Lower lobe of right lung (tissue), 2 donors: ENCODE measurements at places on chromosomes 3 and 15. TPM values are rescaled to one million over a fixed set of nuclear protein-coding genes. Genes with fewer than 3 reads are reported as not detected.
A peak's percentile ranks its signal among the peaks of the same experiment; 100 is the strongest.

The RTP3 gene
- total RNA-seq, result not detected

The LMAN1L gene
- total RNA-seq, result not detected

The P3H2 gene
- 61.9 TPM for total RNA-seq

- DNase-seq, result no peak
- no peaks in the 10 kb centered on the region for H3K27me3 ChIP-seq
- no peak overlapping the region for H3K4me3 ChIP-seq
- H3K27ac ChIP-seq, result no peak overlapping the region
- H3K4me1 ChIP-seq, result peaks cover 3% of the 10 kb centered on the region
Measured at GRCh38 chr15:67510597-67511190, 10.2 kb upstream of the C15orf61 start.

The ST8SIA2 gene
- total RNA-seq, result not detected

DNA sequence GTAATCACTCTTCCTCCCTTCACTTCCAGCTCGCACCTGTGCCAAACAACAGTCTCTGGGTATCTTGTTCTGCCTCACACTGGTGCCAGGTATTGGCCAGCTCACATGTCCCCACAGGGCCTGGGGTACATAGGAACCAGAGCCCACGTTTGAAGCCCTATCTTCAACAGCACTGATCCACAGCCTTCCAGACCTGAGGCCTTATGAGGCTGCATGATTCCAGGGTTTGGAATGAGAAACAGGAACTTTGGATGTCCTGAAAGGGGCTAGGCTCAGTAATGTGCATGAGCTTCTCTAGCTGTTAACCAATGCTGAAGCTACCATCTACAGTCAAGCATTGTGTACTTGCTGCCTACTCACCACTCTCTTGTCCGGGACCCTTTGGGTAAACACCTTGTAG, 92.4 kb downstream of the GPR156 start:
- no peaks in the 10 kb centered on the region for H3K36me3 ChIP-seq
- no peaks in the 10 kb centered on the region for H3K27me3 ChIP-seq
- H3K4me3 ChIP-seq, result no peak overlapping the region
- no peaks in the 10 kb centered on the region for H3K4me1 ChIP-seq
- no peak for DNase-seq

The GTF2A2 gene
- 89.4 TPM for total RNA-seq

The CHL1 gene
- total RNA-seq, result 20.2 TPM

The SLC25A20 gene
- total RNA-seq, result 29.0 TPM

DNA sequence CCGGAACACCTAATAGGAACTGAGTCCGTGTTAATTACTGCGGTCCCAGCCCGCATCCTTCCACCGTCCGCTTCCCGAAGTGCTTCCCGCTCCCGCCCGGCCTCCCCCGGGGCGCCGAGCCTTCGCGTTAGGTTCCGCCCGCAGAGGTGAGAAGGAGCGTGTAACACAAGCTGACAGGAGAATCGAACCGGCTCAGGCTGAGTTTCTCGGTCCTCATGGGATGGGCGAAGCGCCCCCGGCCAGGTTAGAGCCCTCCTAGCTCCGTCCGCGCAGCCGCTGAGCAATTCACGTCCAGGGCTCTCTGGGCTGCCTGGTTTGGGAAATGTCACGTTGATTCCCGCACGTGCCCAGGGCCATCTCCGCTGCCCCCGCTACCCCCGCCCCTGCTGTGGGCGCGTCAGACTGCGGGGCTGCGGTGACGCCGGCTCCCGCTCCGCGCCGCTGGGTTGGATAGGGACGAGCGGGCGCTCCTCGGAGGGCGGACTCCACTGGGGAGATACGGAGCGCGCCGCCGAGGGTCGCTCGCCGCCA, 954 bp downstream of the CLDN11 start:
- DNase-seq, result no peak
- H3K36me3 ChIP-seq, result no peaks in the 10 kb centered on the region
- H3K27me3 ChIP-seq, result peaks cover 33% of the 10 kb centered on the region
- H3K27ac ChIP-seq, result peak overlapping the region; percentile 78
- H3K4me3 ChIP-seq, result peak overlapping the region; percentile 57

The SUSD5 gene
- 1.9 TPM for total RNA-seq

The DAPK2 gene
- 56.8 TPM for total RNA-seq

DNA sequence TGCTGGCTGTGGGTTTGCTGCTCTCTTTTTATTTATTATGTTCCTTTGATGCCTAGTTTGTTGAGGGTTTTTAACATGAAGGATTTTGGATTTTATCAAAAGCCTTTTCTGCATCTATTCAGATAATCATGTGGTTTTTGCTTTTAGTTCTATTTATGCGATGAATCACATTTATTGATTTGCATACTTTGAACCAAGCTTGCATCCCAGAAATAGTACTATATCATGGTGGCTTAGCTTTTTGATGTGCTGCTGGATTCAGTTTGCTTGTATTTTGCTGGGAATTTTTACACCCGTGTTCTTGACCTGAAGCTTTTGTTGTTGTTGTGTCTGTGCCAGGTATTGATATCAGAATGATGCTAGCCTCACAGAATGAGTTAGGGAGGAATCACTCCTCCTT, 48.4 kb downstream of the MCTP2 start:
- H3K36me3 ChIP-seq, result no peaks in the 10 kb centered on the region
- H3K27ac ChIP-seq, result no peak overlapping the region
- DNase-seq, result no peak
- H3K4me1 ChIP-seq, result no peaks in the 10 kb centered on the region
- H3K27me3 ChIP-seq, result no peaks in the 10 kb centered on the region

DNA sequence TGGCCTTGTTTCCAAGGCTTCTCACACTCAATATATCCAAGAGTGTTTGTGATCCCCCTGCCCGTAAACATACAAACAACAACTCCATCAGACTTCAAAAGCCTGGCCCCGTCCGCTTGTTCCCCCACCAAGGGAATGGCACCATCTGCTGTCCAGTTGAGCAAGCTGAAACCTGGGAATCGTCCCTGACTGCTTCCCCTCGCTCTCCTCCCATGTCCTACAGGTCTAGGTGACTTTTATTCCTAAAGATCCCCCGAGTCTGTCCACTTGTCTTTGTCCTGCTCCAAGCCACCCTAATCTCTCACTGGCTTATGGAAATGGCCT, 27.9 kb upstream of the FAM174B start:
- no peak overlapping the region for H3K27ac ChIP-seq
- H3K4me3 ChIP-seq, result no peak overlapping the region

GRCh38 chr3:63864008-63864964, 619 bp downstream of the ATXN7 start:
- peak; percentile 63 for DNase-seq

DNA sequence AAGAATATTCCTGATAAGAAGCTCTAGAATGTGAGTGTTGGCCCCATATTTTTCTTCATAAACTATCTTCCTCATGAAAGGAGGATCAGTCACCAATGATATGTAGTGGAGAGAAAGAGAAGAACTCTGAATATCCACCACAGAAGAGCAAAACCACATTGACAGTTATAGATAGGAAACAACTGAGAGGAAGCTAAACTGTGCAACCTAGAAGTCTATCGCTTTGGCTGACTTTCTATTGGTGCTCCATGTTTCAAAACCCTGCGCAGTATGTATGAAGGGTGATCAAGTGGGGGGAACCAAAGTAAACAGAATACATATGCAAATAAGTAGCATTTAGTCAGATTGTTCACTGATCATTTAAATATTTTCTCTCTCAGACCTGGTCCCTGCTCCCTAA, 41.0 kb upstream of the ZNF280D start:
- H3K36me3 ChIP-seq, result no peaks in the 10 kb centered on the region
- H3K27me3 ChIP-seq, result no peaks in the 10 kb centered on the region
- no peak overlapping the region for H3K4me3 ChIP-seq
- DNase-seq, result no peak

The CCR5 gene
- total RNA-seq, result 5.3 TPM

- no peaks in the 10 kb centered on the region for H3K27me3 ChIP-seq
- H3K36me3 ChIP-seq, result no peaks in the 10 kb centered on the region
- no peak for DNase-seq
Measured at GRCh38 chr3:66450390-66451022, 50.3 kb downstream of the LRIG1 start.

DNA sequence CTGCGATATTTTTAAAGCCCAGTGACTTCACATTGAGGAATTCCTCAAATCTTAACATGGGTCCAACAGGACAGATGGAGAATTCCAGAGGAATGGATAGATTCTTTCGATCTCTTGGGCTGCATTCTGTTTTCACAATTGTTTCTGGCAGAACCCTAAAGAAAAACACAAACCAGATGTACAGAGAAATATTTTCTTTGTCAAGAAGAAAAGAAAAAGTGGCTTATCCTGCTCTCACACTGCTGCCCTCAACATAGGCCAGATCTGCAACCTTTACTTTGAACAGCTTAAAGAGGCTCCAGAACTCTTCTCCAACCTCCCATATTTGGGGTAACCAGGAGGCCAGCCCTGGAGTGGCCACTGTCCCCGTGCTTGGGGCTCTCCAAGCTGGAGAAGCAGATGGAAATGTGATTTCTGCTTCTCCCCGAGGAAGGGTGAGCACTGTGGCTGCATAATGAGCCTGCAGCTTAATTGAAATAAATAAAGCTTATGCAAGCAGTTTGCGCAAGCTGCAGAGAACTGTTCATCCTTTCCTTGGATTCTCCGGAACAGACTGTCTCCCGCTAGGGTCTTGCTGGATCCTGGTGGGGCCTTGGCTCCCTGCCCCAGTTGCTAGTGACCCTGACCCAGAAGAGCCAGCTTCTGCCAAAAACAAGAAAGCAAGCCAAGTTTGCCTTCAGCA, 453.2 kb upstream of the PROK2 start:
- H3K27me3 ChIP-seq, result no peaks in the 10 kb centered on the region
- no peaks in the 10 kb centered on the region for H3K36me3 ChIP-seq
- no peak overlapping the region for H3K4me3 ChIP-seq
- peaks cover 7% of the 10 kb centered on the region for H3K4me1 ChIP-seq
- DNase-seq, result no peak

DNA sequence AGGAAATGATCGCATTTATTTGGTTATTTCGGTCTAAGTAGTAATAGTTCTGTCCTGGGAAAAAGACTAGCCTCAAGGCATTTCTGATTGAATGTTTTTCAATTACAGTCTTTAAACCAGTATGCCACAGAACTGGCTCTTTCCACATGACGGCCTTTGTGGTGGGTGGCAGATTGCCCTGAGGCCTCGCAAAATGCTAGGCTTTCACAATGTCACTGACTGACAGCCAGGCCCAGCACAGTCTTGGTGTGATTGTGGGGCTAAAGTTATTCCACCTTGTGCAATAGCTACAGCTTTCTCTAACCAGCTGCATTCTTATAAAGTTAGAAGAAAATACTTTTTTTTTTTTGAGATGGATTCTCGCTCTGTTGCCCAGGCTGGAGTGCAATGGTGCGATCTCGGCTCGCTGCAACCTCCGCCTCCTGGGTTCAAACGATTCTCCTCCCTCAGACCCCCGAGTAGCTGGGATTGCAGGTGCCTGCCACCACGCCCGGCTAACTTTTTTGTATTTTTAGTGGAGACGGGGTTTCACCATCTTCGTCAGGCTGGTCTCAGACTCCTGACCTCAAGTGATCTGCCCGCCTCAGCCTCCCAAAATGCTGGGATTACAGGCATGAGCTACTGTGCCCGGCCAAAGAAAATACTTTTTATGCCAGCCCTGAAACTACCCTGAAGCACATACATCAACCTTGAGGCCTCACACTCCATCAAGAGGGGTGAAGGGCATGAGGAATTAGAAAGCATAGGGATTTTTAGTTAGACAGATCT, 2.5 kb upstream of the ADIPOQ start:
- no peak overlapping the region for H3K4me3 ChIP-seq
- H3K4me1 ChIP-seq, result no peaks in the 10 kb centered on the region
- no peaks in the 10 kb centered on the region for H3K36me3 ChIP-seq
- H3K27ac ChIP-seq, result no peak overlapping the region
- DNase-seq, result no peak

- no peaks in the 10 kb centered on the region for H3K36me3 ChIP-seq
- no peak overlapping the region for H3K4me3 ChIP-seq
- DNase-seq, result no peak
- no peaks in the 10 kb centered on the region for H3K27me3 ChIP-seq
Measured at GRCh38 chr15:100997442-100997841, 78.3 kb downstream of the LRRK1 start.

DNA sequence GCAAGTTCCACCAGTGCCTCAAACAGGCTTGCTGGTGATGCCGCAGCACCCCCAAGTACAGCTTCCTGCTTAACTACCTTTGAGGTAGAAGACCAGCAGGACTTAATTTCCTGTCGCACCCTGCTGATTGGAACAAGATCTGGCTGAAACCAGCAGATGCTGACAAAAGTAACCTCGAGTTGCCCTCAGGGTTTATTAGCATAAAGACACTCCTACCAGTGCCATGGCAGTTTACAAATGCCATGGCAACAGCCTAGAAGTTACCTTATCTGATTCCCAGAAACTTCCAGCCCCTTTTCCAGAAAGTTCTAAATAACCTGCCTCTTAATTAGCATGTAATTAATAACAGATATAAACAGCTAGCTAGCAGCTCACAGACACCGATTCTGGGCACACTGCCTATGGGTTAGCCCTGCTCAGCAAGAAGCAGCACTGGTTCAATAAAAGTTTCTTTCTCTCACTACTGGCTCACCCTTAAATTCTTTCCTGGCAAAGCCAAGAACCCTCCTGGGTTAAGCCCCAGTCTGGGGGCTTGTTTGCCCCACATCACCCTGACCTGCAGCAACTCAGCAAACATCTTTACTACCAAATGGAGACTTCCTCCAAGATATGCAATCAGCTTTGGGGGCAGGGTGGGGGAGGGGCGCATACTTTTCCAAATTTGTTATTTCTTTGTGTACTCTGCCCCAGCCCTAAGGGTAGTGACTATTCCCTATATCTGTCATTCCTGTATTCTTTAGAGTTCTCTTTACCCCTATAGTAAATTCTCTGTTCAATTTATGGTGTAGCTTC, 54.2 kb downstream of the MAP4 start:
- no peak overlapping the region for H3K4me3 ChIP-seq
- no peaks in the 10 kb centered on the region for H3K27me3 ChIP-seq
- peaks cover 13% of the 10 kb centered on the region for H3K4me1 ChIP-seq
- no peaks in the 10 kb centered on the region for H3K36me3 ChIP-seq
- H3K27ac ChIP-seq, result no peak overlapping the region
- no peak for DNase-seq

DNA sequence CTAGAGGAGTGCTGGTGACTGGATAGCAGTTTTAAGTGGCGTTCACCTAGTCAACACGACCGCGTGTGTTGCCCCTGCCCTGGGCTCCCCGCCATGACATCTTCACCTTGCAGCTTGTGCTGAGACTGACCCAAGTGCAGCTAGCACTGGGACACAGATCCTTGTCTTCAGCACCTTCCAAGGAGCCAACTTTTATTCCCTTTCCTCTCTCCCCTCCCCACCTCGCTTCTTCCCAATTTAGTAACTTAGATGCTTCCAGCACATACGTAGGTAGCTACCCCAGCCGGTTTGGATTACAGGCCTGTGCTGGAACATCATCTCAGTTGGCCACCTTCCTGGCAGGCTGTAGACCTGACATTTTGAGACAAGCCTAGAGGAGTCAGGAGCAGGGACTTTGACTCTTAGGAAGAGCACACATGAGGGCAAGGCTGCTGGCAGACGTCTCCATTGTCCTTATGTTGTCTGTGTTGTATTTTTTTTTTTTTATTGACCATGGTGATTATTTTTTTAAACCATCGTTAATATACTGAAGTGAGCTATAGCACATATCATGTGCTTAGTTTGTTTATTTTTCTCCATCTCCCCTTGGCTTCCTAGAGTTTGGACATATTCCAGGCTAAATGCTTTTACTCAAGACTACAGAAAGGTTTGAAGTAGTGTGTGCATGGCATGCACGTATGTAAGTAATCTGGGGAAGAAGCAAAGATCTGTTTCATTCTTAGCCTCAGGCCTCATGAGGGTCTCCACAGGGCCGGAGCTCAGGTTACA, 61.1 kb downstream of the AAGAB start:
- no peak overlapping the region for H3K4me3 ChIP-seq
- no peak overlapping the region for H3K27ac ChIP-seq
- DNase-seq, result no peak
- H3K4me1 ChIP-seq, result peaks cover 11% of the 10 kb centered on the region
- H3K36me3 ChIP-seq, result peaks cover 54% of the 10 kb centered on the region
- no peaks in the 10 kb centered on the region for H3K27me3 ChIP-seq

The GOLGA8H gene
- 0.24 TPM for total RNA-seq

The INKA1 gene
- total RNA-seq, result 5.3 TPM

The LSAMP gene
- 20.1 TPM for total RNA-seq
